ENCODE measurements at places on chromosomes 12 and 14. TPM values are rescaled to one million over a fixed set of nuclear protein-coding genes. Genes with fewer than 3 reads are reported as not detected.

SLC35E3 gene
- polyA plus RNA-seq = 21.1 TPM

DNA sequence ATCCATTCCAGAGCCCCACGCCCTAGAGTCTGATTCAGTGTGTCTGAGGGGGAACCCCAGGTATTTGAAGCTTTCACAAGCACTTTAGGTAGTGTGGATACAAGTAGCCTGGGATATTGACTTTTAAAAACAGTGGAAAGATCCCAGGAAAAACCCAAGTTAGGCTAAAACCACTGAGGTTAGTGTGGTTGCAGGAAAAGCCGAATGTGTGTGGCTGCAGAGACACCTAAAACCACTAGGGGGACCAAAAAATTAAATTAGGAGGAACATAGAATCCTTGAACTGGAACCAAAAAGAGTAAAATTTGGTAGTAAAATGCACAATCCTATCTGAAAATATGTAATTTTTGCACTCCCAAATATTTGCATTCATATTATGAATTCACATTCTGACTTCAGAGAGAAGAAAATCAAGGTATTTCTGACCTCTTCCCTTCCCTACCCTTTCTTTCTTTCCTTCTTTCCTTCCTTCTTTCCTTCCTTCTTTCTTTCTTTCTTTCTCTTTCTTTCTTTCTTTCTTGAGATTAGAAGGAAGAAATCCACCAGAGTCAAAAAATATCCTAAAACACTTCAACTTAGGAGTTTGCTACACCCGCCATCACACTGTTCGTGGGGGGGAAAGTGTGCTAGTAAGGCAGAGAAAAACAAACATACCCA, 37.8 kb downstream of the SLCO1A2 start:
- no peak for DNase-seq

- DNase-seq = no peak
Observed at GRCh38 chr14:104913435-104913834, 11.2 kb upstream of the PLD4 start.

ADSS1 gene
- polyA plus RNA-seq = 15.8 TPM

GRCh38 chr12:28021704-28022103, 49.2 kb upstream of the PTHLH start:
- DNase-seq = no peak

DNA sequence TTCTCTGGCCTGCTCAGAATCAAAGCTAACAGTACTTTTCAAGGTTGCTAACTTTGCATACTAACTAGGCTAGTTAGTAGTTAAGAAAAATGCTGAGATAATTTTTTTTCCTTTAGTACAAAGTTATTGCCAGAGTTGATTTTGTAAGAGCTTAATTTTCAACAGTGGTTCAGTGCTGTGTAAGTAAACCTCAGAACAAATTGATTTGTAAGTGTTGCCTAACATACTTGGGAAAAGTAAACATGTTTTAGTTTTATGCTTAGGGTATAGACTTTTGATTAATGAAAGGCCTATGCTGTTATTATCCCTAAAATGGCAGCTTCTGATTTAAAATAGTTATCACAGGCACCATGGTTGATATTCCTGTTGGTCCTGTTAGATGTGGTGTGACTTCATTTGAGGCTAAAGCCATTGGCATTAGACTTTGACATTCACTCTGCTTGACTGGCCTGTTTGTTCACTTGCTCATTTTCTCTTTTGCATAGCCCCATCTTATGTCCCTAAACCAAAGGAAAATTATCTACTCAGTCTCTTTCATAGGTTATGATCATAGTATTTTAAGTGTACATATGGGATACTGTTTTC, 5.2 kb downstream of the CMAS start:
- no peak for DNase-seq

Data from left renal cortex interstitium (tissue), 4 donors.